ENCODE measurements at places on chromosomes 16 and 17.

DNA sequence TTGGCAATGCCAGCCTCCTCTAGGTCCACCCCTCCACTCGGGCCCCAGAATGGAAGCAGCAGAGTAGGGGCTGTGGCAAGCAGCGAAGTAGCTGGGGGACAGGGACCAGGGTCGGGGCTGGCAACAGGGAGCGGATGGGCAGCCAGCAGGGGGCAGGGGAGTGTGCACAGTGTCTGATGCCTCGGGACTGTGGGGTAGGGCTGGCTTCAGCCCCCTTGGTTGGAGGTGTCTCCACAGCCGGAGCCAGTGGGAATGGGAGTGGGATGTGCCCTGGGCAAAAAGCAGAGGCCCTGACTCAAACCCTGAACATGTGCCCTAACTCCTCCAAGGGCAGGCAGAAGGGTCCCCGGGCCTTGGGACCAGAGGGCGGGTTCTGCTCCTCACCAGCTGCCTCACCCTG lies 18.5 kb upstream of the ARHGAP27 start:
- DNase-seq = no peak

DNA sequence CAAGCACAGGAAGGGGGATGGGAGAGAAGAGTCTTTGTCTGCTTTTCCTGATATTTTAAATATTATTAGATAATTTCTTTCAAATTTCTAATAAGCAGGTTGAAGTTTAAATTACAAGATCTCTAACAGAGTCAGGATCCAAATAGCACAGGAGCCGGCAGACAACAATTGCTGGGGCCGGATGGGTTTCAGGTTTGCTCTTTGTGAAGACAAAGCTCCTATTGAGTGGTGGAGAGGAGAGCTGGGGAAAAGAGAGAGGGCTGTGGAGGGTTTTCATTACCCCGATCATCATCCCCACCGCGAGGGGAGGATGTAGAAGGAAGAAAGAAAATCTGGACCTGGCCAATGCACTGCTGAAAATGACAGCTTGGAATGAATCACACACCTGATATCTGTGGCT lies 197.3 kb downstream of the SOX9 start:
- no peak for DNase-seq

DNA sequence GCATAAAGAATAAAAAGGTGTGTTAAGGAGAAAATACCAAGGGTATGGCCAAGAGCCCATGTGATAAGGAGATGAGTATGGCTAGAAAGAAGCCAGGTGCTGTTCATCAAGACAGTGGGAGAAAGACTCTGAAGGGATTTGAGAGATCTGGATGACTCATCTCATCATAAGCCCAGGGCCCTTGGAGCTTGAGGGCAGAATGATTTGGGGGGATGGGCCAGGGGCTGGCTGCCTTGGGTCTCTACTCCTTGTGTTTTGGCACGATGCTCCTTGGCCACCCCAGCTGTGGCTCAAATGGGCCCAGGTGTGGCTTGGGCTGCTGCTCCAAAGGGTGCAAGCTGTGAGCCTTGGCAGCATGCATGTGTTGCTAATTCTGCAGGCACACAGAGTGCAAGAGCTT lies 14.5 kb upstream of the TNFRSF13B start:
- DNase-seq = no peak

DNA sequence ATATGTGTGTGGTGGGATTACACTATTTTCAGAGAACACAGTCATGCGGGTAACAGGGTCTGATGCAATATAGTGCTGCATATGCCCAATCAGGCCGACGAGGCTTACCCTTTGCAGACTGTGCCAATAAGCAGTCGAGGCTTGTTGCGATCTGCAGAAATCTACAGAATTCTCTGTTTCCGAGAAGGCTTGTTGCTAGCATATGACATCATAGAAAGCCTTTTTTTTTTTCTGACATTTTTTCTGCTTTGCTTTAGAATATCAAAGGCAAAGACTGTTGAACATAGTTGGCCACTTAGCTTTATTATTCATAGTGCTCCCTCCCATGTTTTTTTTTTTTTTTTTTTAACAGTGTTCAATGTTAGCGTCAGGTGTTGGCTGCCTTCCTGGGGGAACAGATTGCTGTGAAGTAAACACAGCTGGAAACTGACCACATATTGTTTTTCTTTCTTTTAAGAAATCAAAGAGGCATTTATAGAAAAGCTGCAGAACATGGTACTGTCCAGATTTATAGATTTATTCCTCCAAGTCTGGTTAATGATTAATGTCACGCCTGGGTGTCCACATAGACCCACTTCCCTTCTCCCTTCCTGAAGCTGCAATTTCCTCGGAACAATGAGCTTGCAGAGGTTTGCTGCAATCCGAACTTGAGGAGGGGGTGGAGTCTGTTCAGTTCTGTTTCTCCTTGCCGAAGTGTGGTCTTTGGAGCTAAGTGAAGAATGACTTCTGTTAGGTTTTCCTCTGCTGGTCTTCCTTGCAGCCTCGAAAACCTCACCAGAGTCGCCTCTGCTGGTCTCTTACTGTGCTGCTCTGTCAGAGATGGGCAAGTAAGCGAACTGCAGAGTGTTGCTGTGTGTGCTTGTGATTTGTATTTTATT lies 87.3 kb downstream of the MAP2K6 start:
- DNase-seq = no peak

Data from GM12891 (cell line).